Bronchus fibroblast of lung (primary cell): ENCODE measurements at places on chromosomes 16 and 17. TPM values are rescaled to one million over a fixed set of nuclear protein-coding genes. Genes with fewer than 3 reads are reported as not detected.

Gene FAM171A2
- 6.2 and 7.4 TPM in 2 replicates for total RNA-seq

Gene HSPB9
- total RNA-seq = not detected in 2 replicates

Gene SRSF1
- total RNA-seq = 254 and 280 TPM in 2 replicates

Gene PSMD12
- total RNA-seq = 13.7 and 16.8 TPM in 2 replicates

Gene GNAO1
- under 0.01 and 0.17 TPM in 2 replicates for total RNA-seq

Gene VPS35
- 60.2 and 65.4 TPM in 2 replicates for total RNA-seq
